HFFc6 (cell line): ENCODE measurements at places on chromosomes 11 and 22. TPM values are rescaled to one million over a fixed set of nuclear protein-coding genes. Genes with fewer than 3 reads are reported as not detected.

Gene OR56A1
- not detected in 3 replicates for total RNA-seq

- no peak overlapping the region for H3K27ac ChIP-seq
- H3K4me3 ChIP-seq, result no peak overlapping the region
- H3K36me3 ChIP-seq, result 0 out of 2 replicates have a peak, but pooled peaks cover 4% of the 10 kb centered on the region
- no peaks in the 10 kb centered on the region for H3K4me1 ChIP-seq
- H3K27me3 ChIP-seq, result no peaks in the 10 kb centered on the region; the same call in 1 of the 2 replicates
These were observed 328.1 kb downstream of the CASP12 start for GRCh38 chr11:104570078-104570701.

DNA sequence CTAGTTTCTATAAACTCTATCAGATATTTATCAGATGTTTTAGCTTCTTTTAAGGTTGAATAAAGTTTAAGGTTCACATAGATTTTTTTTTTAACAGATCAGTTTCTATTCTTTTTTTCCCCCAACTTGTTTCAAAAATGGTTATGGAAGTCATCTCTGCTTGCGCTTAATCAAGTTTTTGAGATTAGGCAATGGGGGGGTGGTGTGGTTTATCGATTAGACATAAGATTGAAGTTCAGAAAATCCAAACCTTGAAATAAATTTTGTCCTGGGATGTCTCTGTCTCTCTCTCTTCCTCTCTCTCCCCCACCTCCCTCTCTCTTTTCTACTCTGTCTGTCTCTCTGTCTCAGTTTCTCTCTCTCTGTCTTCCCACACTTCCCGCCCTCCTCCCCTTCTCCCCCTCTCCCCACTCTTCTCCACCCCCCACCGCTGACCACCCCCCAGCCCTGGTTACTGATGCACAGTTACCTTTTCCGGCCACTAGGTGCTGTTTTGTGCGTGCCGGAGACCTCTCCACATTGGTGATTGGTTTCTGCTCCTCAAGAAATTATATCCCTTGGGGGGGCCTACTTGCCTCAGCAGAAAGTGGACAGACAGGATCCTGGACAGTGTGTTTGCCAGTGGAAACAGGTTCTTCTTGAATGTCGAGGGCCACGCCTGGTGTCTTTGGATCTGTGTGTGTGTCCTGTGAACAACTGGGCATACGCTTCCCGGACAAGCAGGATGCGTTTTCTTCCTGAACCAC is 29.7 kb upstream of the ANO1 start:
- H3K4me3 ChIP-seq, result no peak overlapping the region
- no peaks in the 10 kb centered on the region for H3K4me1 ChIP-seq
- DNase-seq, result no peak
- H3K27ac ChIP-seq, result no peak overlapping the region
- H3K36me3 ChIP-seq, result no peaks in the 10 kb centered on the region; the same call in 1 of the 2 replicates

DNA sequence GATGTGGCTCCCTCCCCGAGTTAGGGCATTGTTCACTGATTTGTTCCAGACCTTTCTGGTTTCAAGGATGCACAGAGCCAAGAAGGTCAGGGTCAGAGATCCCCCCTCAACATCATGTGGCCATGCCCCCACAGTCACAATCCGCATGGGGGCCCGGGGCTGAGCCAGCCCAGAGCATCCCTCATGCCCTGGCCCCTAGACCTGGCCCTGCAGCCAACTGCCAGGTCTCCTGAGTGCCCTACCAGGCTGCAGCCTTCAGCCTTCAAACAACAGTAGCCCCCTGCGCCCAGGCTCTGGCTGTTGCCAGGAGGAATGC is 142.4 kb downstream of the CRYBB2 start:
- H3K27me3 ChIP-seq, result no peaks in the 10 kb centered on the region; the same call in 1 of the 2 replicates
- H3K4me3 ChIP-seq, result no peak overlapping the region
- DNase-seq, result no peak
- H3K27ac ChIP-seq, result no peak overlapping the region

DNA sequence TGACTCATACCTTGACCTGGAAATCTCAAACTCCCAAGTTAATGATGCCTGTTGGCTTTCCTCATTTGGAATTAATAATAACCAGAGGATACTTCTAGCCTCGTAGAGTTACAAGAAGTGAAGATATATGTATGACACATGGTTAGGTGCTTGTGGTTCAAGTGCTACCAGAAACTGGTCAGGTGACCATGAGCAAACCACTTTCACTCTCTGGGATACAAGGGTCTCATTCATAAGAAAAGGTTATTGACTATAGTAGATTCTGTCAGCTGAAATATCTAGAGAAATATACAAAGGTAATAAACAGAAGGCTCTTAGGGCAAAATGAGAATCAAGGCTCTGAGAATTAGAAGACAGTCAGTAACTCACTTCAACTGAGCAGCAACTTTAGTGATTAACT is 233.3 kb downstream of the KCNA4 start:
- DNase-seq, result no peak
- H3K27ac ChIP-seq, result no peak overlapping the region
- H3K36me3 ChIP-seq, result no peaks in the 10 kb centered on the region
- no peaks in the 10 kb centered on the region for H3K27me3 ChIP-seq

GRCh38 chr11:117818041-117818873 is 6.3 kb downstream of the FXYD2 start:
- no peaks in the 10 kb centered on the region for H3K36me3 ChIP-seq
- H3K27me3 ChIP-seq, result peaks cover 10% of the 10 kb centered on the region
- DNase-seq, result no peak

Gene DCDC1
- total RNA-seq, result not detected in 3 replicates

Gene SCGB2A2
- total RNA-seq, result not detected in 3 replicates

- H3K4me3 ChIP-seq, result no peak overlapping the region
- H3K27me3 ChIP-seq, result peaks cover 4% of the 10 kb centered on the region; the same call in 1 of the 2 replicates
- H3K27ac ChIP-seq, result no peak overlapping the region
- no peaks in the 10 kb centered on the region for H3K4me1 ChIP-seq
These were observed 414.6 kb upstream of the LARGE1 start for GRCh38 chr22:34334893-34335292.

DNA sequence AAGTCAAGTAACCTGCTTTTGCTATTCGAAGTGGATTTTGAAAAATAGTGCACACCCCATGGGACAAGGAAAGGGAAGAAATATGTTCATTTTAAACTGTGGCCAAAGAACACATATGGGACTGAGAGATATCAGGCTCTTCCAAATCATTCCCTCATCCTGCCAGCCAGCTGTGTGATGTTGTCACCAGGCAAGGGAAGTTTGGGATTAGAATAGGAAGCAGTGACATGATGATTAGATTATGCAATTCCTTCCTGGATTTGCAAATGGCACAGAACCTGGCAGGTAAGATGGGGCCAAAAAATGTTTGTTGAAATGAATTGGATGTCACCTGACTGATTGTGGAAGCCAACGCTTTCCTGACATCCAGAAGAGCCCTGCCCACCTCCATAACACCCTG is 4.9 kb upstream of the SCN3B start:
- DNase-seq, result no peak
- peaks cover 11% of the 10 kb centered on the region for H3K27me3 ChIP-seq
- no peak overlapping the region for H3K4me3 ChIP-seq
- H3K27ac ChIP-seq, result no peak overlapping the region
- no peaks in the 10 kb centered on the region for H3K4me1 ChIP-seq

- H3K4me3 ChIP-seq, result peak overlapping the region; percentile 83
- peak; percentile 4 for DNase-seq
- peaks cover 28% of the 10 kb centered on the region for H3K36me3 ChIP-seq
- H3K27me3 ChIP-seq, result peaks cover 11% of the 10 kb centered on the region
- peaks cover 33% of the 10 kb centered on the region for H3K4me1 ChIP-seq
These were observed 9.2 kb downstream of the RELA start for GRCh38 chr11:65653229-65654225.

DNA sequence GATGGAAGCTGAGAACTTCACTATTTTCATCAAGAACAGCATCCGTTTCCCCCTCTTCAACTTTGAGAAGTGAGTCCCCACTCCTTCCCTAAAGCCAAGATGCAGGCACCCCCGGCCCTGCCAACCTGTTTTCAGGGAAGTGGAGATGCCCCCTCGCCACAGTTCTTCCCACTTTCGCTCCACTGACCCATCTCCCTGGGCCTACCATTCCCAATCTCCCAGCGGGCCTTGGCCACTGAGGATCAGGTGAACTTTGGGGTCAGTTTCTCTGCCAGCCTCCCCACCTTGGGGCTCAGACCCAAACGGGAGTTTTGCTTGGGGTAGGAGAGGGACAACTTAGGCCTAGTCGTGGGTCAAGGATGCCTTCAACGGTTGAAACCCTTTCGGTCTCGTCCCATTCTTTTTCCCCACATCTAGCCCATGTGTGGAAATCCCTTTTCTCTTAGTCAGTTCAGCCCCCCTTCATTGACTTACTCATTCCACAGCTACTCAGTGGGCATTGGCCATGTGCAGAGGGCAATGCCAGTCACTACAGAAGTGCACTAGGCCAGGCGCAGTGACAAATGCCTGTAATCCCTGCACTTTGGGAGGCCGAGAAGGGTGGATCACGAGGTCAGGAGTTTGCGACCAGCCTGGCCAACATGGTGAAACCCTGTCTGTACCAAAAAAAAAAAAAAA is 10.6 kb downstream of the P2RX3 start:
- no peak overlapping the region for H3K27ac ChIP-seq
- DNase-seq, result no peak
- H3K27me3 ChIP-seq, result peaks cover 17% of the 10 kb centered on the region
- peaks cover 8% of the 10 kb centered on the region; the same call in 1 of the 2 replicates for H3K4me1 ChIP-seq

DNA sequence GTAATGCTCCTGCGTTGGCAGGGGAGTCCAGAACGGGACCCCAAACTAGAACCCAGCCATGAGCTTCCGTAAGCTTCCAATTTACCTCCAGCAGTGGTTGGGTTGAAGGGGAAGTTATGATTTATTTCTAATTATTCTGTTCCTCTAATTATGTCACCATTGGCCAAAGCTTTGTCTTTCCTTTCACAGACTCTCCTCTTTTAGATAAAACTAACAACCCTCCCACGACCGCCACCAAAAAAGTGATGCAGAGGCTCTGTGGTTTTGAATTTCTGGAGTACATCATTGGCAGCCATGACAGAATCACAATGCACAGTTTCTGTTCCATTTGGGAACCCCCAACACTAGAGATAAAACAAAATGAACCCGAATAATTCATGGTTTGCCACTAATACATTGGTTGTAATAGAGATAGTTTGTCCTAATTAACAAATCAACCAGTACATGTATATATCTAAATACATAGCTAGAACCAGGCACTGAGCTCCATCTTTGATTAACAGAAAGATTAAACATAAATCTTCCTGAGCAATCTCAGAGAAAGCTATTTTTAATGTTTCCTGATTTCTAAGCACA is 64.3 kb downstream of the ETS1 start:
- DNase-seq, result no peak
- no peaks in the 10 kb centered on the region; the same call in none of the 2 replicates for H3K27me3 ChIP-seq
- H3K27ac ChIP-seq, result peak overlapping the region; percentile 99

- no peak overlapping the region for H3K27ac ChIP-seq
- peaks cover 9% of the 10 kb centered on the region for H3K27me3 ChIP-seq
- H3K4me1 ChIP-seq, result no peaks in the 10 kb centered on the region
- no peaks in the 10 kb centered on the region for H3K36me3 ChIP-seq
These were observed 30.4 kb downstream of the SHANK3 start for GRCh38 chr22:50702821-50703725.

GRCh38 chr11:29914203-29914930 is 102.5 kb downstream of the KCNA4 start:
- DNase-seq, result no peak
- H3K4me1 ChIP-seq, result no peaks in the 10 kb centered on the region
- no peaks in the 10 kb centered on the region for H3K36me3 ChIP-seq
- H3K27me3 ChIP-seq, result no peaks in the 10 kb centered on the region; the same call in 1 of the 2 replicates
- no peak overlapping the region for H3K4me3 ChIP-seq

DNA sequence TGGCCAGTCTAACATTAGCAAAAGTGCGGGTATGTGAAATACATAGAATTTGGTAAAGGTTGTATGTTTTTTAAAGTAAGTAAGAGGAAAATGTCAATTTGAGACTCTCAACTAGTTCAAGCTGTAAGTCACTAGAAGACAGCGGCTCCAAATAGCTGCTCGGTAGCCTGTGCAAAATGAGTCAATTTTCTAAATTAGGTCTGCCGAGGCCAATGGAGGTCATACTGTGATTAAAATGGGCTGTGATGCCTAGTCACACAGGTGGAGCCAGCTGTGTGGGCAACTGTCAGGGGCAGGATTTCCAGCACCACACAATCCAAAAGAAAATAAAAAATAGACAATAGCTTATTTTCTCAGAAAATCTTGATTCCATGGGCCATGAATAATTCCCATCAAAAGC is 32.3 kb downstream of the KCNA4 start:
- no peak overlapping the region for H3K27ac ChIP-seq
- no peak for DNase-seq
- no peaks in the 10 kb centered on the region for H3K4me1 ChIP-seq
- H3K36me3 ChIP-seq, result no peaks in the 10 kb centered on the region
- no peaks in the 10 kb centered on the region; the same call in 1 of the 2 replicates for H3K27me3 ChIP-seq
- H3K4me3 ChIP-seq, result no peak overlapping the region
